Kidney epithelial cell (primary cell): ENCODE measurements at places on chromosomes 16 and 17.

DNA sequence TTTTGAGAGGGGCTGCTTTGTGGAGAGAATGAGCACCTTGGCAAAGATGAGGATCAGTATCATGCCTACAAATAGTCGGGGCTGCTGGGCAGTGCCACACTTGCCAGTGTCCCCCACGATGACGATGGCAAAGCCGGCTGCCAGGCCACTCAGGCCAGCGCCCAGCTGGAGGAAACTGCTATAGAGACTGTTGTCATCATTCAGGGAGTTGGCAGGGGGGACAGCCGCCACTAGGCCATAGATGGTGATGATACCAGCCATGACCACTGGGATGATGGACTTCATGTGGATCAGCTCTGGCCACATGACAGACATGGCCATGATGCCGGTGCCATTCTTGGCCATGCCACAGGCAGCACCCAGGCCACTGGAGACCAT, 23.8 kb downstream of the MINK1 start:
- DNase-seq, result no peak

- no peak for DNase-seq
Observed at GRCh38 chr17:38602453-38602852, 3.3 kb downstream of the SRCIN1 start.

GRCh38 chr17:74053712-74054078, 149.8 kb upstream of the RPL38 start:
- DNase-seq, result no peak

GRCh38 chr16:87878704-87879103, 9.4 kb upstream of the SLC7A5 start:
- no peak for DNase-seq

GRCh38 chr17:77319211-77320043, 178.7 kb downstream of the SEC14L1 start:
- peak; percentile 63 for DNase-seq

GRCh38 chr16:85574672-85575475, 38.2 kb upstream of the GSE1 start:
- no peak for DNase-seq

GRCh38 chr16:23514381-23515152, 4.3 kb upstream of the GGA2 start:
- no peak for DNase-seq

- no peak for DNase-seq
Observed at GRCh38 chr17:73492821-73493814, 151.1 kb downstream of the SDK2 start.

GRCh38 chr16:22126037-22126558, 33.8 kb downstream of the VWA3A start:
- DNase-seq, result no peak

DNA sequence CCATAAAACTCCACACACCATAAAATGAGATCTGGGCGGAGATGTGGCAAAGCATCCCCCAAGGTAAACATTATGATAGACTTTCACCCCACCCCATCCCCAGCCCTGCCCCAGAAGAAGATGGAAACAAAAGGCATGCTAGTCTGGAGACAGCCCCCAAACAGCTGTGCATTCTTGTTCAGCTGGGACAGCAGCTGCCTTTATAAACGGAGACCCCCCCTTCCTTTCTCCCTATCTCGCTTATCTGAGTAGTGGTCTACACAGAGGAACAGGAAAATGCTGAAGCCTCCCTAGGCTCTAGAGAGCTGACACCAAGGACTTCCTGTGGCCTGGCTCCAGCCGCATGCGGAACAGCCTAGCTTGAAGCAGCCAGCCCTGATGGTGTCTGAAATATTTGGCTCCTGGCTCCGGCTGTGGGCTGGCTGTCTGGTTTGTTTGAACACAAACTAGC, 190.3 kb upstream of the ANKFN1 start:
- DNase-seq, result no peak

GRCh38 chr16:66369055-66369592, 2.6 kb downstream of the CDH5 start:
- DNase-seq, result no peak

DNA sequence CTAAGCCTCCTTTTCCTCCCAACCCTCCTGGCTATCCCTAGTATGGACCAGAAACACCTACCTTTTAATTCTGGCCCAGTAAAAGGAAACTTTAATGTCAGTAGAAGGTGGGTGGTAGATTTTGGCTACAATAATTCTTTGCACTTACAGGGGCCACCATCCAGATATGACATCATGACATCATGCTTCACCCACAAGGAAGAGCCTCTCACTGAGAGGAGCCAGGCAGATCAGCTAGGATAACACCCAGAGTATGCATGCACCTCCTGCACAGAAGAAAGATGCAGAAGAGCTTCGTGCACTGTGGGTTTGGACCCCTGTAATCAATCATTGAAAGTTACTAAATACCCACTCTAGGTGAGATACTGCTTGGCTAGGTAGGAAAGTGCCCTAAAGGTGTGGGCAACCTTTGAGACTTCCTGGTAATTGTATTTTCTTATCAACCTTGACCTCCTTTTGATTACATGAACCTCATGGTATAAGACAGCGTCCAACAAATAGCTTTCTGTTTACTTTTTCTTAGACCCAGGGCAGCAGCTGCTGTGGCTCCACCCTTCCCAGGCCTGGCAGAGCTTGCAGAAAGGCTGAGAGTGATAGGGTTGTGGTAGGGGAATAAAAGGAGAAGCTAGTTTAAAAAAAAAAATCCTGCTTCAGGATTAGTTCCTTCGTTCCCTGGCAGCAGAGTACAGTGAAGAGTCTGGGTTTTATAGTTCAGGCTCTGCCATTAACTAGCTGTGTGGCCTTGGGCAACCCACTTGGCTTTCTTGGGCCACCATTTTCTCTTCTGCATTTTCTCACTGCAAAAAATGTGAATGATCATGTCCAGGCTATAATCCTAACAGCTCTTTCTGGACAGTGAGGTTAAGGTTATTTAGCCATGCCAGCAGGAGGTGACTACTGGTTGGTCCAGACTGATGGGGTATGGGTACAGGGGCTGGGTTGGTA, 6.2 kb downstream of the MAP3K14 start:
- no peak for DNase-seq

DNA sequence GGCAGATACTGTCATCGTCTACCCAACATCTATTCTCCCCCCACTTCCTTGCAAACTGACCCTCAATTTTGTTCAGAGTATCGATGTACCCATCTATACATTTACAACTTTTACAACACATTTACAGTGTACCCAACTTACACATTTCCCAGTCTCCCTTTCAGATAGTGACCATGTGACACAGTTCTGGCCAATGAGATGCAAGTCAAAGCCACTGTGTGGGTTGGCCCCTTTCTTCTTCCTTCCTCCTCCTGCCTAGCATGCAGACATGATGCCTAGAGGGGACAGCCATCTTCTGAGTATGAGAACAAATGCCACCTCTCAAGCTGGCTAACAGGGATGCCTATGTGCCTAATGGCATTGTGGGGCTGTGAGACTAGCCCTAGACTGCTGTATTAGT, 11.3 kb upstream of the NFAT5 start:
- no peak for DNase-seq

GRCh38 chr17:27368980-27369379, 75.1 kb downstream of the WSB1 start:
- no peak for DNase-seq

GRCh38 chr16:81686391-81687130, 92.5 kb upstream of the PLCG2 start:
- no peak for DNase-seq

DNA sequence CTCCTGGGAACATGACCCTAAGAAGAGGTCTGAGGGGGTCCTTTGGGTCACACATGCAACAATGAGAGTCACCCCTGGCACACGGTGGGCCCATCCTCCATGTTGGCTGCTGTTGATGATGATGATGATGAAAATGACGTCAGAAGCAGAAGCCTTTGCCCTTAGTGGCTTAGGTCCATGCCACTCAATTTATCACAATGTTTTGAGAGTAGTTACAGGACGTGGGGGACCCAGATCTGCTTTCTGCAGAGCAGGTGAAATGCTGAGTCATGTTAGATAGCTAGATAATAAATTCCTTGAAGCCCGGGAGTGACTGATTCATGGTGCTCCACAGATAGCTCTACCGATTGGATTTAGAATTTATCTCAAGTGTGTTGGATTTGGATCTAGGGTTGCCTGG, 53.9 kb downstream of the VPS35L start:
- DNase-seq, result no peak

GRCh38 chr16:5027575-5028235, 6.0 kb downstream of the NAGPA start:
- DNase-seq, result no peak
